ENCODE measurements at places on chromosomes 5 and 9.

DNA sequence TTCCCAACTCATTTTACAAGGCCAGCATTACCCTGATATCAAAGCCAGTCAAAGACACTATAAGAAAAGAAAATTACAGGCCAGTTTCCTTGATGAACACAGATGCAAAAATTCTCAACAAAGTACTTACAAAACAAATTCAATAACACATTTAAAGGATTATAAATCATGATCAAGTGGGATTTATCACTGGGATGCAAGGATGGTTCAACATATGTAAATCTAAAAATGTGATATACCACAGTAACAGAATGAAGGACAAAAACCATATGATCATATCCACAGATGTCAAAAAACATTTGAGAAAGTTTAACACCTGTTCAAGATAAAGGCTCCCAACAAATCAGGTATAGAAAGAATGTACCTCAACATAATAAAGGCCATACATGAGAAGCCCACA lies 130.6 kb downstream of the NDUFS4 start:
- DNase-seq, result no peak

DNA sequence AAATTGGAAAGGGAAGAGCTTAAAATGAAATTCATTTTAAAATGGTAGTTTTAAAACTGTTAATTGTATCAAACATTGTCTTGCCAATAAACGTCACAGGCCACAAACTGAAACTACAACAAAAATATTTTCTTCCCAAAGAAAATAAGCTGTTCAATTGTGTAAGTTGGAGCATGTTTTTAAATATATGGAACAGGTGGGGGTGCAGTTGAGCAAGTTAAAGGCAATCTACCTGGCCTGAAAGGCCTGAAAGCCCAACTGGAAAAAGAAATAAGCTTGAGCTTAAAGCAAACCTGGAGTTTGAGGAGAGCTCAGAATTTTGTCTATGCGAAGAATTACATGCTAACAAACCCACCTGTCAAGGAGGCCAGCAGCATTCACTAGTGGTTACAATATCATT lies 439.5 kb downstream of the ACTL7B start:
- no peak for DNase-seq

DNA sequence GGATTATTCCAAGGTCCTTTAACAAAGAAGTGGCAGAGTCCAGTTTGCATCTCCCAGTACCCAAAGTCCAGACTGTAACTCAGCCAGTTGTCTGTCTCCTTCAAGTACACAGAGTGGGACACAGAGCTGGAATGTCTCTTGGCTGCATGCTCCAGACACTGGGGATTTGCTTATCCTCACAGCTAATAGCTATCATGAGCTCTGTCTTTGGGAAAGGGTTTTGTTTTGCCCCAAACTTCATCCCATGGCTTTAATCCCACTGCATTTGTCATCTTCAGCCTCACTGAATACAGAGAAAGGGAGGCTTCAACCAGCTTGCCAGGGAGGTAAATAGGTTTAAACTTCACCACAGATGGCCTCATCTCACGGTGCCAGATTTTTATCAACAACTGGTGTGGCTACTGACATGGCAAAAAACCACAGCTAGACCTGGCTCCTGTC lies 412.2 kb upstream of the SLC24A2 start:
- DNase-seq, result no peak

GRCh38 chr5:137446615-137447014 lies 52.5 kb downstream of the SPOCK1 start:
- DNase-seq, result no peak

DNA sequence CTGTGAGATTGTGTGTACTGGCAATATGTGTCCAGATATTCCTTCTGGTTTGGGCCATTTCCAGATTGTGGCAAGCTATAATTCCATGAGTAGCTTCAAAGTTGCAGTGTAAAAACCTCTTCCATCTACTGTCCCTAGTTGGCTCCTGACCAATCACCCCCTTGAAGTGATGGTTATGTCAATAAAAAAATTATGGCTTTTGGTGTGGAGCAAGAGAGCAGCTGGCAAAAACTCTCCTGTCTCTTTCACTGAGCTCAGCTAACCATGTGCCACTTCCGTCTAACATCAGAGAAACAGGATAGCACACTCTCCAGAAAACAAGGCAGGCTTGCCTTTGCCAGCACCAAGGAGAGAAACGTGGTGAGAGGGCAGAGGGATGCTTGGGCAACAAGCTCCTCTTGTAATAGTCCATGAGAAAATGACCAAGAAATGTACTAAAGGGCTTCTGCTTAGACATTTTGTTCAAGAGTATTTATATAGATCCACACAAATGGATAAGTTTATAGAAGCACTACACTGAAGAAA lies 914.4 kb upstream of the SEMA6A start:
- DNase-seq, result no peak

GRCh38 chr9:42386477-42386876 lies 203.0 kb downstream of the SPATA31A6 start:
- no peak for DNase-seq

DNA sequence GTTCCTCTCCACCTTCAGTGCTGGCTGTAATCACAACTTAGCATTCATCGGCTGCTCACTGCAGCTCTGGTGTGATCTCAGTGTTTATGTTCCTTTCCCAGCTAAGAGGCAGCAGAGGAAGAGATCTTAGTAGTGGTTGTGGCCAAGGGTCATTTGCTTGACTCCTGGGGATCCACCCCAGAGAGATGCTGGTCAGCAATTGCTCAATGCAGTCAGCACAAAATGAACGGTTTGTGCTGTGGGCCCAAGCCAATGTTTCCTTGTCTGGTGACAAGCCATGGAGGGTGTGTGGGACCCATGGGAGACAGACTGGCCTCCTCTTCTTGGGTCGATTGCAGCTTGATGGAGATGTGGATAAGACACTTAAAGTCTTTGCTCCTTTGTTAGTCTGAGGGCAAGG lies 16.1 kb upstream of the FRMD3 start:
- no peak for DNase-seq

DNA sequence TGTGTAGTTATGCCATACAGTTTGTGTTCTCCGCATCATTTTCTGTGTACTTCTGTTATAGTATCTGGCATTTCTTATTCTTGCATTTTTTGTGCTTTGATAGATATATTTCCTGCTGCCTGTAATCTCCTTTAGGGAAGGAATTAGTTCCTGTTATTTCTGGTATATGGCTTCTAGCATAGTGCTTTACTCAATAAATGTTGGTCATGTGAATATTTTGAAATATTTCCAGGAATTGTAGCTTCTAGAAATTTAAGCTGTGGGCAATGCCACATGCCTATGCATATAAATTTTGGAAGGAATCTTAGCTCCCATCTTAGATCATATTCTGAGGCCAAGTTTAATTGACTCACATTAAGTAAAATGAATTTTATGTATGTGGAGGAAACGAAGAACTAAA lies 11.5 kb upstream of the PRRC1 start:
- no peak for DNase-seq

DNA sequence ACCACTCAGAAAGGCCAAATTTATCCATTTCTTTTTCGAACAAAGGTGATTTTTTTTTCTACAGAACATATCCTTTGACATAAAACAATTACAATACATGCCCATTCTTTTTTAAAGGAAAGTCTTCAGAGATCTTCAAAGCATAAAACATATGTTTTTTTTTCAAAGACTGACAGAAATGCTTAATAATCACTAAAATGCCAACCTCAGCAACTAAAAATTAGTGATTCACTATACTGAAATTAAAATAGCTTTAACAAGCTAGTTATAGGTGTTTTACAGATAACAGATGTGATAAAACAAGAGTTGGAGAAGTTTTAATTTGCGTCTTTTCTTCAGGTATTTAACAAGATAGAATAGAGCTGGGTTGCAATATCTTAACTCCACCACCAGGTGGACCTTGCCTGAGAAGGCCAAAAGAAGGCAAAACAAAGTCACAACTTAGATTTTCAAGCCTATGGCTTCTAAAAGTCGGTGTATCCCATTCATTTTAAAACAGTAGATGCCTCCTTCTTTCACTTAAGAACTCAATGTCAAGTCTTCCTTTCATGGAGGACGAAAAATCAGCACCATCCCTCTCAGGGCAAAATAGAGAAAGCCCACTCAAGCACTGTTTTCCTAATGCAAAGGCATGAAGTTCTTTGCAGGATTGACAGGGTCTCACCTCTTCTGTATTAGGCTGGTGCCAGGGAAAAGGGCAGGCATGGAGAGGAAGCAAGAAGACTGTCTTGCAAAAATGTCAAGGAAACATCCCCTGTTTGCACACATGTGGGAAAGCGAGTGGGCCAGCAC lies 31.1 kb upstream of the CPLX2 start:
- DNase-seq, result no peak

DNA sequence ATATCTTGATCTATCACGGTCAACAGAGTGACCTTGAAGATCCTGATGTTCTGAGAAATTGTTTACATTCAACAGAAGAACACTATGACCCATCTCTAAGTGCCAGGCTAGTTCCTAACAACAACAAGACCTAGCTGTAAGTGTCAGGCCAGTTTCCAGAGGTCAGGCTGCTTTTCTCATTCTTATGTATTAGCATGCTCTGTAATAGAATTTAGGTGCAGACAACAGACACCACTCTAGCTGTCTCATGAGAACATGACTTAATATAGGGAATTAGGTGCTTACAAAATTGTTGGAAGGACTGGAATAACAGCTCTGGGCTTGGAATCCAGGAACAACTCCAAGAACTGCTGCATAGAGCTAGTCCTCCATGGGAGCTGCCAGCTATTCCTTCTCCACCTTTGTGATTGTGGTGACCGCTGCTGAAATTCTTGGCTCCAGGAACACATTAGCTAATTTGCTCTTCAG lies 138.7 kb downstream of the SNX18 start:
- no peak for DNase-seq

- DNase-seq, result no peak
These were observed 1953.8 kb downstream of the MAT2B start for GRCh38 chr5:165459232-165459631.

DNA sequence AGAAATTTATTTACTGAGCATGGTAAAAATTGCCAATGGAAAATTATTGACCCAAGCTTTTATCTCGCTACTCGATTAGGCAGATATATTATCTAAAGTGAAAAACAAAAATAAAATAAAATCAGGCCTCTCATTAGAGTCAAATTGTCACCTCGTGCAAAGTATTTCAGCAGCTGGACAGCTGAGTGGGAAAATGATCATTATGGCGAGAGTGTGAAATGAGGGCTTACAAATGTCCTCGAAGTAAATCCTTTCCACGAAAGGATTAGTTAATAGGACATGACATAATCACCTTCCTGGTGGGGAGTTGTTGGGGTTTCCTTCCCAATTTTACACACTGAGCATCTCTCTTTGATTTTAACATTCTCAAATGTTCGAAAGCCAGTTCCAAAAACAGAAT lies 5.4 kb upstream of the DPYSL3 start:
- no peak for DNase-seq

- DNase-seq, result no peak
These were observed 95.3 kb upstream of the COL5A1 start for GRCh38 chr9:134546246-134546731.

- no peak for DNase-seq
These were observed at the start of gene TLX3 for GRCh38 chr5:171308453-171309275. Gene TLX3 (plus strand): TSS chr5:171309248. CDS start chr5:171309366, 118 bp downstream.

DNA sequence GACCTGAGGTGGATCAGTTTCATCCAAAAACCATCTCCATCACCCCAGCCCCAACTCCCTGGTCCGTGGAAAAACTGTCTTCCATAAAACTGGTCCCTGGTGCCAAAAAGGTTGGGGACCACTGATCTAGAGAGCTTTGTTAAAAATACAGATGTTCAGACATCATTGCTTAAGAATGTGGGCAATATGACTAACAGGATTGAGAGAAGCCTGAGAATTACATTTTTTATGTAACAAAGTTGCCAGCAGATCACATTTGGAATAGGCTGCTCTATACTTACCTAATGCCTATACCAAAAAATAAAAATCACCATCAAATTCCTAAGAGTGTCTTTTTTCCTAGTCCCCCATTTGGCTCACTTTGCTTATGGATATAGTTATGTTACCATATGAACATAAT lies 143.3 kb downstream of the RAPGEF6 start:
- no peak for DNase-seq

DNA sequence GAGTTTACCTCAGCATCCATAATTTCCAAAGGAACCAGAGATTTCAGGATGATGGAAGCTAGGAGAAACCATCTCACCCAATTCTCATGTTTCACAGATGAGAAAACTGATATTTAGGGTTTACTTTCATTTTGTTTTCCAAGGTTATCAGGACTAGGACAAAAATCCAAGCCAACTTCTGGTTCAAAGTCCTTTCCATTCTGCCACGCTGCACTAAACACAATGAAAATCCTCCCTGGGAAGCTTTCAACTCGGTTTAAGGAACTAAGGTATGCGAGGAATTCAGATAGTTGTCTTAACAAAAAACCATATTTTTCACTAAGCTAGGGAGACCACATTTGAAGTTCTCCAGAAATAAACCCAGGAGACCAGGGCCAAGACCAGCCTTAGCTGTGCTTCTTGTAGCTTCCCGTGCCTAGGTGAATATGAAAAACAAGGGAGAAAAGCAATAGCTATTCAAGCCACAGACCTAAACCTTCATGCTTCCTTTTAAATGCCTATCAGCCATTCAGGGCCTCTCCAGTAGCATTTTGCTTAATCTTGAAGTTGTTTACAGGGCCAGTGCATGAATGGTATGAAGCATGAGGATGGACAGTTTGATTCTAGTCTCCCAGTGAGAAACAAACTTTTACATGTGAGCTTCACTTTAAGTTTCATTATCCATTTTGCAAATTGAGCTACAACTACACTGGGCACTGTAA lies 167.9 kb downstream of the DENND1A start:
- DNase-seq, result no peak

All from Right ventricle myocardium inferior (tissue), 1 donor.